ENCODE measurements at places on chromosomes 13 and 19. TPM values are rescaled to one million over a fixed set of nuclear protein-coding genes. Genes with fewer than 3 reads are reported as not detected.

GRCh38 chr13:38180126-38180525 is 169.5 kb upstream of the UFM1 start:
- DNase-seq = no peak

DNA sequence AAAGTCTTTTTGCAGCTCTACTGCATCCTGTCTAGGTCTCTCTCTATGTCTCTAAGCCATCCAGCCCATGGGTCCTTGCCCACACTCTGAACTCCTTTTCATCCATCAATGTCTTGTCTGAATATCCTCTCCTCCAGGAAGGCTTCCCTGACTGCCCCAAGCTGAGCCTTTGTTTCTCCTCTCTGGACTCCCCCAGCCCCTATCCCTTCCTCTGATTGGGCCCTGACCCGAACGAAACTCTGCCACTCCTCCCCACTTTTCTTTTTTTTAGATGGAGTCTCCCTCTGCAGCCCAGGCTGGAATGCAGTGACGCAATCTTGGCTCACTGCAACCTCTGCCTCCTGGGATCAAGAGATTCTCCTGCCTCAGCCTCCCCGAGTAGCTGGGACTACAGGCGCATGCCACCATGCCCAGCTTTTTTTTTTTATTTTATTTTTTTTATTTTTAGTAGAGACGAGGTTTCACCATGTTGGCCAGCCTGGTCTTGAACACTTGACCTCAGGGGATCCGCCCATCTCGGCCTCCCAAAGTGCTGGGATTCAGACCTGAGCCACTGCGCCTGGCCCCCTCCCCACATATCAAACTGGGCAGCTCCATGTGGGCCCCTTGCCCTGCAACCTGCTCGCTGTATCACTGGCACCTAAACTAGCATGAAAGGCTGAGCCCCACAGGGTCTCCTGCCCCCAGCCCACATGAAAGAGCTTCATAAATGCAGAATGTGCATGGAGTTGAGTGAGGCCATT is 870 bp upstream of the UNC13A start:
- DNase-seq = no peak

Gene FGF22
- total RNA-seq = not detected

- DNase-seq = no peak
Observed at GRCh38 chr13:106470576-106470975, 64.9 kb downstream of the EFNB2 start.

Gene GNA15
- 1.2 TPM for total RNA-seq
